Upper lobe of right lung (tissue), 1 donor: ENCODE measurements at places on chromosomes 11 and 22. TPM values are rescaled to one million over a fixed set of nuclear protein-coding genes. Genes with fewer than 3 reads are reported as not detected.

- DNase-seq: no peak
Observed at GRCh38 chr22:43276321-43276720, 66.9 kb downstream of the SCUBE1 start.

GRCh38 chr22:39293766-39294368, 25.6 kb downstream of the RPL3 start:
- no peak for DNase-seq

GRCh38 chr22:30249049-30250038, 2.8 kb upstream of the LIF start:
- DNase-seq: no peak

GRCh38 chr11:115201111-115201792, 303.0 kb downstream of the CADM1 start:
- DNase-seq: no peak

- no peak for DNase-seq
Observed at GRCh38 chr11:36588099-36588498, 6.2 kb upstream of the IFTAP start.

DNA sequence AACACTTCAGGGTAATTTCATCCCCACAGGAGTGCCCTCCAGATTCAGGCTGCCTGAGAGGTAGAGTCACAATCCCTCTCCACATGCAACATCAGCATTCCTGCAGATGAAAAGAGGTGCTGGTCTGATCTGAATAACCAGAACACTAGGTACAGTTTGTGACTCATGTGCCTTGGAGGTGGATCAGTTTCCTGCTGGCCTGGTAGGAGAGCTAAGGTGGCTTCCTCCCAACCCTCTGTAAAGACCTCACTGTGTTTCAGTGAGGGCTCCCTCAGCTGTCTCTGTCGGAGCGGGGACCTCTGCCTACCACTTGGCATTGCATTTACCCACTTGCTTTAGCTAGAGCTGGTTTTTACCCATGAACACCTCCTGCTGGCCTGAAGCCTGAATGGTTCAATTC, 7.6 kb downstream of the OR9G1 start:
- no peak for DNase-seq

- no peak for DNase-seq
Observed at GRCh38 chr11:57320067-57320718, 4.6 kb downstream of the TNKS1BP1 start.

- no peak for DNase-seq
Observed at GRCh38 chr11:108768370-108768769, 103.5 kb downstream of the DDX10 start.

GRCh38 chr11:61916737-61917333, 531 bp downstream of the RAB3IL1 start:
- no peak for DNase-seq

- DNase-seq: no peak
Observed at GRCh38 chr11:131302836-131303235, 67.6 kb upstream of the NTM start.

- no peak for DNase-seq
Observed at GRCh38 chr11:78351193-78351592, 66.4 kb downstream of the GAB2 start.

- no peak for DNase-seq
Observed at GRCh38 chr22:41075946-41076345, 16.4 kb upstream of the EP300 start.

DNA sequence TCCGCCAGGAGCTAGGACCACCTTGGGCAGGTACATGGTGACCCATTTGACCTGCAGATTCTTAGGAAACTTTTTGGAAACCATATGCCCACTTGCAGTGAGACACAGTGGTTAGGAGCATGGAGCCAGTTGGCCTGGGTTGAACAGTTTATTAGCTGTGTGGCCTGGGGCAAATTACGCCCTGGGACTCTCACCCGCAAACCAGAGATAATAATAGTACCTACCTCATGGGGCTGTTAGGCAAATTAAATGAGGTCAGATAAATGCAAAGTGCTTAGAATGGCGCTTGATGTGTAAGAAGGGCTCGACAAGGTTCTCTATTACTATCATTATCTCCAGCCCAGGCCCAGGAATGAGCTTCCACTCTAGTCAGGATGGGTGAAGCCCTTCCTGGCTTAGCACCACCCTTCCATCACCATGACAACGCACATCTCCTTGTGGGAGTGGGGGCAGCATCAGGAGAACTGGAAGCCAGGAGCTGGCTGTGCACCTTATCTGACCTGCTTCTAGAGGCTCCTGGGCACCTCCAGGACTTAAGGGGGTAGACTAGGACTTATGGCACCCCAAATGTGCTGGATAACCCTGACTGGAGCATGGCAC, 5.1 kb downstream of the SYT12 start:
- DNase-seq: no peak

DNA sequence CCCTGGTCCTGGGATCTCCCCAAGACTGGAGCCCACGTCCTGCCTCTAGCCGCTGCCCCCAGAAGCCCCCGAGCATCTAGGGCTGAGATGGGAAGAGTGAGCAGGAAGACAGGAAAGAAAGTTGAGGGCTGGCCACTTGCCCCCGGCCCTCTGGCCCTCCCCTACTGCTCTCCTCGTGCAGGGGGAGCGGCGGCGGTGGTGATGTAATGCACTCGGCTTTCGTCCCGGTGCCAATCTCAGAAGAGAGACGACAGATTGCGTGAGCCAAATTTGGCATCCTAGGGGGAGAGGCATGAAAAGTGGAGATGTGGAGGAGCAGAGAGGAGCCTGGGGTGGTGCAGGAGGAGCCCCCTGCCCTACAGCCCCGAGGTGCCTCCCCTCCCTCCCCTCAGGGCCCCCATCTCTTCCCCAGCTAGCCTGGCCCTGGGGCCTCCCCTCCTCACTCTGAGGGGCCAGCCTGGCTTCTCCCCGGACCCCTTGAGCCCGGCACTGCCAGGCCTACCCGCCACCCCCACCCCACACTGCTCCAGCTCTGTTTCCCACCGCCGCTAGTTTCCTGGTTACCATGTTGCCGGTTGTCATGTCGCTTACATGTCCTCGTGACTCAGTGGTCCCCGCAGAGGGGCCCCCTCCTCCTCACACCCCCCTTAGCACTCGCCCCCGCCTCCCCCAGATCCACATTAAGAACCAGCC, 2.5 kb downstream of the KCNJ4 start:
- no peak for DNase-seq

- DNase-seq: no peak
Observed at GRCh38 chr11:108093128-108093904, 28.1 kb upstream of the ACAT1 start.

- DNase-seq: no peak
Observed at GRCh38 chr11:18050848-18051247, 4.8 kb upstream of the TPH1 start.

GRCh38 chr22:23608583-23608982, 23.5 kb downstream of the DRICH1 start:
- DNase-seq: no peak

GRCh38 chr11:43366677-43367076, 8.0 kb downstream of the TTC17 start:
- no peak for DNase-seq

- DNase-seq: no peak
Observed at GRCh38 chr11:120303004-120303637, 22.0 kb upstream of the TLCD5 start.

- DNase-seq: no peak
Observed at GRCh38 chr11:1399386-1400316, 9.9 kb downstream of the BRSK2 start.

DNA sequence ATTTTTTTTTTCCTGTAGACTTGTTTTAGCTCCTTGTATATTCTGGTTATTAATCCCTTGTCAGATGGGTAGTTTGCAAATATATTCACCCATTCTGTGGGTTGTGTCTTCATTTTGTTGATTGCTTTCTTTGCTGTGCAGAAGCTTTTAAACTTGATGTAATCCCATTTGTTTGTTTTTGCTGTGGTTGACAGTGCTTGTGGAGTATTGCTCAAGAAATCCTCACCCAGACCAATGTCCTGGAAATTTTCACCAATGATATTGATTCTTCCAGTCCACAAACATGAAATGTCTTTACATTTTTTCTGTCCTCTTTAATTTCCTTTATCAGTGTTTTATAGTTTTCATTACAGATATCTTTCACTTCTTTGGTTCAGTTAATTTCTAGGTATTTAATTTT, 55.6 kb upstream of the MRGPRX1 start:
- no peak for DNase-seq

- no peak for DNase-seq
Observed at GRCh38 chr11:58924230-58924629, 15.1 kb upstream of the GLYATL1 start.

DNA sequence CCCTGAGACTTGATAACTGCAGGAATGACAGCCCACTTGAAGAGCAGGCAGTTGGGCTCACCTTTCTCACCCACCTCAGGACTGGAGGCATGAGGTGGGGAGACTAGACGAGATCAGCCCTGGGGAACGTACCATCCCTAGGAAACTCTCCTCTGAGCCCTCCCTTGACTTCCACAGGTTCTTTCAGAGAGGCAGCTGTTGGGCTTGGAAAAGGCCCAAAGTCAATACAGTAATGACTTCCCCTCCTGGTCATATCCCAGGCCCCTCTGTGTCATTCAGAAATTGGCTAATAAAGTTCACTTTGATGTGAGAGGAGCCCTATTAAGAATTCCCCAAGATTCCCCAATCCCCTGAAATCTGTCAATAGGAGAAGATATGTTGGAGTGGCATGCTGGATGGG, 5.8 kb upstream of the NECTIN1 start:
- no peak for DNase-seq

DNA sequence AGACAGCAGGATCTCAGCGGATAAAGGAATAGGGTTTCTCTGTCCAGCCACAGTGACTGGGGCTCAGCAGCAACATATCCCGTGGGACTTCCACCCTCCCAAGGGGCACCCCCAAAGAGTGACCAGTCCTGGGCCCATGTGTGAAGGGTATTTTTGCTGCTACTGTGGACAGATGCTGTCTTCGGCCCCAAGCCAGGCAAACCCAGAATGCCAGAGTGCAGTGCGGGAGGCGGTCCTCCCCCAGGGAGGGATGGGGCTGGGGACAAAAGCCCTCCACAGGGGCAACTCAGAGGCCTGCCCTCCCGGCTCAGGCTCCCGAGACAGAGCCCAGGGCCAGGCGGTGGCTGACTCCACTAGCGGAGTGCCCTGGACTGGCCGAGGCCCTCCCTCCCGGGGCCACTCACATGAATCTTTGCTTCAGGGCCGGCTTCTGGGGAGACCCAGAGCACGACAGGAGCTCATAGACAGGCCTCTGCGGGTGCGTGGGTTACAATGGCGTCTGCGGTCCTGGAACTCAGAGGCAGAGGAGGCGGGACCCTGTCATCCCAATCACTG, 34.7 kb upstream of the WNT7B start:
- peak; percentile 61 for DNase-seq

GRCh38 chr22:41459431-41459830, 9.1 kb downstream of the PHF5A start:
- no peak for DNase-seq

DNA sequence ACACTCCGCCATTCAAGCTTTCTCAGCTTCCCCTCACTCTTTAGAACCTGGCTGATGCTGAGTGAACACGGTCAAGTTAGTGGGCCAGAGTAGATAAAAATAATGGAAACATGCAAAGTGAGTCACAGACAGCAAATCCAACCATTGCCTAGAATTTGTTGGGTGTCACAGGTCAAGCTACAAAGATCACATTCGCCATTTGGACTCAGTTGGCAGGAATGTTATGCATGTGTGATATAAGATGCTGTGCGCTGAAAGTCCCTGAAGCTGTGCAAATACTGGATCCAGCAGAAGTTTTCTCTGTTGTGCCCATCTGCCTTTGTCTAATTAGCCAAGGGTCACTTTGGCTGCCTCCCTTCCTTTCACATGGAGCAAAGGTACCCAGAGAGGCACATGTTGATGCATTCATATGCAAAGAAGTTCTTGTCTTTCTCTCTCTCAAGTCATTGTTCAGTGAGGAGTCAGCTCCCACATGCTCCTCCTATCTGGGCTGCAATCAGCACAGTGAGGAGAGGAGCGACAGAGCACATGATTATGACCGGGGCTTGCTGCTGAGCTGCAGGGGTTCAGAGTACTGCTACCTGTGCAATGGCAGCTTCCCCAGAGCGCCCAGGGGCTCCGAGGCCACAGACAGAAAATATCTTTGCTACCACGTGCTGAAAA, 39.7 kb downstream of the FLI1 start:
- DNase-seq: no peak

DNA sequence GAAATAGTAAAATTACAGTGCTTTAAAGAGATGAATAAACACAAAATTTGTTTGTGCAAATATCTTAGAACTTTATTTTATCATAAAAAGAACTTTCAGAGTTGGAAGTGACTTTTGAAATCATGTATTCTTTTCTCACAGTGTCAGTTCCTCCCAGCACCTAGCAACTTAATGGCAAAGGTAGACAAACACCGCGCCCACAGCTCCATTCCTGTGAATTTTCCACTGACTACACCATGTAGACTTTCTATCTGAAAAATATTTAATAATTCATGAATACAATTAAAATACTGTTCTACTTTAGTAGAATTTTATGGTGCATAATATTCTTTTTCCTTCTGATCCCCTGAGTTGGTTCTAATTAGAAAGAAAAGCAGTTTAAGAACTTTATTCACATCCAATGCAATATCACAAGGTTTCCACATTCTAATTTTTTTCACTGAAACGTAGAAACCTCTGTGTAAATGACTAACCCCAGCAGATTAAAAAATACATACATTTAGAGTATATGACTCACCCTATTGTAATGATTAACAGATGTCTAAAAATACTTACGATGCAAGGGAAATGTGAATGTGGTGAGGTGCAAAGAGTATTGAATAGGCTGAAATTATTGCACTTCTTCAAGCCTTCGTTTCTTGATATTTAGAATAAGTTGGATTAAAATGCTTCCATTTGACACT, 218.2 kb upstream of the CCDC179 start:
- no peak for DNase-seq

GRCh38 chr11:66696146-66696545, 18.5 kb upstream of the RBM4B start:
- DNase-seq: no peak

- DNase-seq: no peak
Observed at GRCh38 chr11:35721651-35722282, 59.2 kb downstream of the TRIM44 start.

MUC6 gene
- not detected for total RNA-seq

ANGPTL5 gene
- 0.23 TPM for total RNA-seq

SNX32 gene
- not detected for total RNA-seq

ARHGAP20 gene
- 6.6 TPM for total RNA-seq

CTSF gene
- total RNA-seq: 37.0 TPM

SPDYC gene
- total RNA-seq: not detected

ADM2 gene
- 2.6 TPM for total RNA-seq

SLC7A4 gene
- total RNA-seq: 1.5 TPM

RASD2 gene
- 4.1 TPM for total RNA-seq

CNIH2 gene
- total RNA-seq: 1.6 TPM

MPZL2 gene
- 119 TPM for total RNA-seq

TEAD1 gene
- total RNA-seq: 72.3 TPM

LTO1 gene
- 25.7 TPM for total RNA-seq

GGTLC3 gene
- total RNA-seq: 13.1 TPM

KCTD14 gene
- total RNA-seq: 13.6 TPM

MAP4K2 gene
- 28.9 TPM for total RNA-seq

MS4A12 gene
- not detected for total RNA-seq

SLC35C1 gene
- 25.1 TPM for total RNA-seq

FOXR1 gene
- not detected for total RNA-seq

OR2AT4 gene
- not detected for total RNA-seq

SHANK3 gene
- total RNA-seq: 59.9 TPM

GLB1L2 gene
- total RNA-seq: 4.9 TPM

BATF2 gene
- total RNA-seq: 7.5 TPM

PNPLA3 gene
- total RNA-seq: 3.7 TPM

KCNA4 gene
- 2.1 TPM for total RNA-seq
